ENCODE measurements at places on chromosomes 1 and 21.

GRCh38 chr1:97533358-97533757, 387.5 kb downstream of the DPYD start:
- no peak for DNase-seq

DNA sequence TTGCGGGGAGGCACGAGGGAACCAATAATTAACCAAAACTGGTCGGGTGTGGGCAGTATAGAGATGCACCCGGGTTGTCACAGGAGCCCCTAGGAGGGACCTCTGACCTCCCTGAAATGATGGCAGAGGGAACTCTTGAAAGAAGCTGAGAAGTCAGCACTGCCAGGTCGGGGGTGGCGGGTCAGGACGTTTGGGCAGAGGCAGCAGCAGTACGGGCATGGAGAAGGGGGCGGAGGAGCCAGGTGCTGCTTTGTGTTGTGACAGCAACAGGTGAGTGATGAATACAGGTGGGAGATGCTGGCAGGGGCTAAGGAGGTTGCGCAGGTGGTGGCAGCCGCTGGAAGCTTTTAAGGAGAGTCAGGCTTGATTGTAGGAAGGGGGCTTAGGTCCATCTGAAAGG, 11.7 kb downstream of the TNFRSF1B start:
- no peak for DNase-seq

DNA sequence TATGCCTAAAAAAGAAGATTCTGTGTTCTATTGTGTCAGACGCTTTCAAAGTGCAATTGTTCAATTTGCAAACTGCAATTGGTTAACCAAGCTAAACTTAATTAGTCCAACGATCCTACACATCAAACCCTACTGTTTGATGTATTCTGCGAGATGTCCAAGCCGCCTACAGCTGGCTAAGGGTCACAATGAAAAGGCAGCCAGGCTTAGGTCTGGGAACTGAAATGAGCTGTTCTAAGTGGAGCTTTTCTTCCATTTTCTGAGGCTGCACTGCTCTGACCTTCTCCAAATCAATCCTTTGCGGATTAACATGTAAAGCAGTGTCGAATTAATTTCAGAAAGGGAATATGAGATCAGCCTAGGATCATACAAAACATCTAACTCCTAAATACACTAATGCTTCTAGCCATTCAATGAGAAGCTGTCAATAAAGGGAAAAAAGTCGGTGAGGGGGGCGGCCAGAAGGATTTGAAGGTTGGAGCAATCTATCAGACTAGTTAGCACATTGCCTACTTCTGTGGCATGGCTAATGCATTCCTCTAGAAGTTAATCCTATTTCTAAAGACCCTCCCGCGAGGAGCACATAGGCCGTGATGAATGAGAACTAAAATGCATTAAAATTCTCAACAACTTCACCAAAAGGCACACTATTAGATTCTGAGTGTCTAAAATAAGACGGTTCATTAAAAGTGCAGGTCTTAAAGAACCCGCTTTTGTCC, 119.0 kb downstream of the SIM2 start:
- no peak for DNase-seq

GRCh38 chr1:197438010-197438790, 170.1 kb downstream of the CRB1 start:
- DNase-seq, result no peak

- no peak for DNase-seq
Observed at GRCh38 chr1:168626326-168626725, 49.9 kb downstream of the XCL1 start.

GRCh38 chr1:216884614-216885229, 161.5 kb upstream of the ESRRG start:
- no peak for DNase-seq

DNA sequence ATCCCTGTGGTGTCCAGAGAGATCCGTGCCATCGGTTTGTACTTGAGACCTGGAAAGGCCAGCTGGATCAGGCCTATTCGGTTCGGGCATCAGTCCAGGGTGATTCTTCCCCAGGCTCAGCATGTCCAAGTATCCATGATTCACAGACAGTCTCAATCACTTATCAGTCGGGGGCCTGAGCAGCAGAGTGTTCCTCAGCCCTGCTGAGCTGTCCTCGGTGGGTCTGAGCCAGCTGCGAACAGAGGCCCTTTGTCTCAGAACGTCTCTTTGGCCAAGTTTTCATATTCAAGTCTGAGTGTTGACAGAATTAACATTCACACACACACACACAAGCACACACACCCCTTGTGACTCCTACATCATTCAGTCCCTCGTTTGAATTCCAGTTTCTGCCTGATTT, 33.4 kb upstream of the OSBPL9 start:
- DNase-seq, result no peak

DNA sequence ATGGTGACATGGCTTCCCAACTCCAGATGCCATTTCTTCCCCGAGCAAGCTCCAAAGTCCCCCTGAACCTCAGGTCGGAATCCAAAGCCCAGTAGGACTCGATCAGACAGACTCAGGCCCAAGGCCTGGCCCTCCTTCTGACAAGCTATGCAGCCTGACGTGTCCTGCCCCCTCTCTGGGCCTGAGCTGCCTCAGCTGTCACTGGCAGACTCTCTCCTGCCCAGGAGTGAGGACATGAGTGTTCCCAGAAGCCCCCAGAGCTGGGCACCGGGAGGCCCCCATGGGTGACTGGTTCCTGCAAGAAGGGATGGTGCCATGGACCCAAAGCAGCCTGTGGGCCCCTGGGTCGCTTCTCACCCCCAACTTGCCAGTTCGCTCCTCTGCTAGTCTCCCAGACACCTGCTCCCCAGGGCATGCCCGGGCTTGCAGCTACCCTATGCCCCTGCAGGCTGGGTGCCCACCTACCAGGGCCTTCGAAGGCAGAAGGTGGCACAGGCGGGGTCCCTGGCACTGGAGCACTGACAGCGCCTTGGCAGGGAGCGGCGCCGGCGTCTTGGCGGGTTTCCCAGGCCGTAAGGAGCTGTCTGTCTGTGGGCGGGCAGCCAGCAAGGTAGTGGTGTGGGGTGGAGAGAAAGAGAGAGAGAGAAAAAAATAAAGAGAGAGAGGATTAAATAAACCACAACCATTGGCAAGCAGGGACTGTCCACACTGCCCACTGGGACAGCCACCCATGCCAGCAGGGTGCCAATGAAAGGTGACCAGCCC, 2.3 kb downstream of the EDN2 start:
- DNase-seq, result no peak

- no peak for DNase-seq
Observed at GRCh38 chr1:11725616-11726015, 10.3 kb upstream of the AGTRAP start.

GRCh38 chr1:85275701-85276214, 674 bp downstream of the BCL10 start:
- DNase-seq, result no peak

DNA sequence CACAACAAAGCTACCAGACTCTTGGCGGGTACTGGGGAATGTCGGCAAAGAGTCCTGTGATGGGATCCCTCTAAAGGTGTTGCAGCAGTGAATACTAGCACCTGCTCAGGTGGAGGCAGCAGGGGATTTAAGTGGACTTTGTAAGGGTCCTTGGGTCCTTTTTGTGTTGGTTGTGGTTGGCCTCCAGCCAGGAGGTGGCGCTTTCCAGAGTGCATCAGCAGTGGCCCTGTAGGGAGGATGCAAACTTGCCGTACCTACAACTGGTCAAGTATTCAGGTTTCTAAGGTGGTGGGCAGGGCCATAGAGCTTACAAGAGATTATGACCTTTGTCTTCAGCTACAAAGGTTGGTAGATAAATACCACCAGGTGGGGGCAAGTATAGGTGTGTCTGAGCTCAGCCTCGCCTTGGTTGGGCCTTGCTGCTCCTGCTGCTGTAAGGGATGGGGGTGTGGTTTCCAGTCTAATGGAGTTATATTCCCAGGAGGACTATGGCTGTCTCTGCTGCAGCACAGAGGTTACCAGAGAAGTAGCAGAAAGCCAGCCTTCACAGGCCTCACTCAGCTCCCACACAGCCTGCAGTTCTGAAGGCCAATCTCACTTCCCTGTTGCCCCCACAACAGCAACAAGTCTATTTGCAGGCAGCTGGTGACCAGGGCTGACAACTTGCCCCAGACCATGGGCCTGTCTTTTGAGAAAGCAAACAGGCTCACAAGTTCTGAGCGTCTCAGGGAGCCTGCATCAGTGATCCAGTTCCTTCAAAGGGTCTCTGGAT, 7.3 kb downstream of the OR2M5 start:
- no peak for DNase-seq

- DNase-seq, result no peak
Observed at GRCh38 chr1:240027059-240027462, 64.6 kb upstream of the FMN2 start.

GRCh38 chr1:35559317-35559944, 1.8 kb downstream of the NCDN start:
- DNase-seq, result no peak

GRCh38 chr1:228226141-228226874, 18.5 kb downstream of the OBSCN start:
- no peak for DNase-seq

GRCh38 chr1:173173388-173173787, 33.7 kb downstream of the TNFSF4 start:
- DNase-seq, result no peak

DNA sequence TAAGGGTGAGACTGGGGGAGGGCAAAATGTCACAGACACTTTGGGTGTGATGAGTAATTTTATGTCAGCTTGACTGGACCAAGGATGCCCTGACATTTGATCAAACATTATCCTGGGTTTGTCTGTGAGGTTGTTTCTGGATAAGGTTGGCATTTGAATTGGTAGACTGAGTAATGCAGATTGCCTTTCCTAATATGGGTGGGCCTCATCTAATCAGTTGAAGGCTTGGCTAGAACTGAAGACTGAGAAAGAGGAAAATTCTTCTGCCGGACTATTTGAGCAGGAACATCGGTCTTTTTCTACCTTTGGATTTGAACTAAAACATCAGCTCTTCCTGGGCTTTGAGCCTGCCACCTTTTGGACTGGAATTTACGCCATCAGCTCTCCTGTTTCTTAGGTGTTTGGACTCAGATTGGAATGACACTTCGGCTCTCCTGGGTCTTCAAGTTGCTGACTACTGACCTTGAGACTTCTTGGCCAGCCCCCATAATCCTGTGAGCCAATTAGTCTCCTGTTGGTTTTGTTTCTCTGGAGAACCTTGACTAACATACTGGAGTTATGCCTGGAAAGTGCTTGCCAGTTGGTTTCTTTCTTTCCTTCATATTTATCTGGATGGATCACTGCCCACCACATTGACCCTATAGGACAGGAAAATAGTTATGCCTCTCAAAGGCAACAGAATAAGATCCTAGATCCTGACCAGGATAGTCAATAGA, 44.9 kb upstream of the HLX start:
- no peak for DNase-seq

- DNase-seq, result no peak
Observed at GRCh38 chr1:150563340-150564038, 14.3 kb downstream of the ADAMTSL4 start.

DNA sequence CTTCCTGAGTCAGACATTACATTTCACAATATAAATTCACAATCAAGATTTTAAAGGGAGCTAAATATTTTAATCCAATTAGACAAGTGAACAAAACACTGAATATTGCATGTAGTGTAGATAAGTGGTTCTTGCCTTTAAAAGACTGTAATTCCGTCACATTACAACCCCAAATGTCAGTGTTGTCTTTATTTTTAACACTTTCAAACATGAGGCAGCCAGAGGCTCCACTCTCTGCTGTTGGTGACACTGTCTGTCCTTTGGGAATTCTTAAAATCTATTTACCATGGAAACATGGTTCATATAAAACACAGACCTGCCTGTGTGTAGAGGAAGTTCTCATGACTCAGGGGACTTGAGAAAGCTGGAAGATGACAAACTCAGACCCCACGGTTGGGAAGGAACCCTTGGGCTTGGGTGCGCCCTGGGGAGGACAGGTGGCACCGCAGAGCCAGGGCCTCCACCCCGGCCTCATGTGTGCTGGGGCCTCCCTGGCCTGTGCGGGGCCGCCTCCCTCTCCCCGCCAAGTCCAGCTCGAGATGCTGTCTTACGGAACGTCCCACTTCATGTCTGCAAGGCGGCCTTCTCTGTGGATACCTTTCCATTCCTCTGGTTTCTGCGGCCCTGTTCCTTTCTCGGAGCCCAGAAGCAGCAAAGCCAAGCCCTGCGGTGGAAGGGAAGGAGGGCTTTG, 239.0 kb downstream of the SDCCAG8 start:
- no peak for DNase-seq

DNA sequence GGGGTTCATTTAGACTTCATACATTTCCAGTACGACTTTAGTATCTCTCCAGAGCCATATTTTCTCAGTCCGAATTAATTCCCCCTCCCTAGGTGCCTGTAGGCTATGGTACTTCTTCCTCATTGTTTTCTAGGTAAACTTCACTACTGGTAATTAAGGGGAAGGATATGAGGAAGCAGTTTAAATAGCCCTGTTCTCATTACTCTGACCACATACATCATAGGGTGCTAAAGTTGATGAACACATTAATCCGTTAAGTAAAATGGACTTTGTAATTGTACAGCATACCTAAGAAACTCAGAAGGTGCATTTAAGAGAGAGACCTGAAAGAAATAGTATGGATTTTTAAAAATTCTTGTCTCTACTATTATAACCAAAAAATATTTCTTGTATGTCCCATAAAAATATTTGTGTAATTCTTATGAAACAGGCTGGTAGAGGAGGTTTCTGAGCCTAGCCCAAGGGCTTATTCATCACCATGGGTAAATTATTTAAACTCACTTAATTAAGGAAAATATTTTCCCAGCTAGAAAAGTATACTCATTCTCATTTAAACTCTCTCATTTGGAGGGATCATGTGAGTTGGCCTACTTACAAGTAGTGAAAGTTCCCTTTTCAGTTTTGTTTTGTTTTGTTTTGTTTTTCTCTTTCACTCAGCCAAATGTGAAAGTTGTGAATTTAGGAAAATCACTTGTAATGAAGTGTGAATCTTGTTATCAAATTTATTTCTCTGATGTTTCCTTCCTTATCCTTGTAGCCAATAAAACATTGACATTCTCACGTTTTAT, 2.0 kb downstream of the PRMT6 start:
- DNase-seq, result no peak

DNA sequence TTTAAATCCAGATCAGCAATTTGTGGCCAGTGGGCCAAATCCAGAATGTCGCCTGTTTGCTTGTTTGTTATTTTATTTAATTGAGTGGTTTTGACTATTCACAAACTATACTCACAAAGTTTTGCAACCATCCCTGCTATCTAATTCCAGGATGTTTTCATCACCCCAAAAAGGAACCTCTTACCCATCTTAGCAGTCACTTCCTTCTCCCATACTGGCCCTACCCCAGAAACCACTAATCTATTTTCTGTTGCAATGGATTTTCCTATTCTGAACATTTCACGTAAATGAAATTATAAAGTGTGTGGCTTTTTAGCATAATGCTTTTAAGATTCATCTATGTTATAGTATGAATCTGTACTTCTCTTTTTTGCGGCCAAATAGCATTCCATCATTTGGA, 41.3 kb downstream of the WDTC1 start:
- DNase-seq, result no peak

DNA sequence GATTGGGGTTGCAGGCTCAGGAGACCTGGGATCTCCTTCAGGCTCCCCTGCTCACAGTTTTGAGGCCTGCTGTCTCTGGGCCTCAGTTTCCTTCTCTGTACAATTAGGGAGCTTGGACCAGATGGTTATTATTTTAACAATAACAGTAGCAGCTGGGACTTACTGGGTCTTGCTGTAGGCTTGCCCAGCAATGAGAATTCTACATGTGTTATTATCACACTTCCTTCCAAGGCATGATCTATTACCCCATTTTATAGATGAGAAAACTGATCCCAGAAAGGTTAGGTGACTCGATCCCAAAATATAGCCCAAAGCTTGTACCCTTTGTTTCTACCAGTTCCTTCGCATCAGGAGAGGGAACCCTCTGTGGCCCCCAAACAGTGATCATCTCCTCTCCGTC, 153.8 kb downstream of the PTPRU start:
- DNase-seq, result no peak

Measured in H9 (cell line).